ENCODE measurements at places on chromosomes 7 and 10. TPM values are rescaled to one million over a fixed set of nuclear protein-coding genes. Genes with fewer than 3 reads are reported as not detected.

The STOX1 gene
- total RNA-seq = 5.4 TPM

DNA sequence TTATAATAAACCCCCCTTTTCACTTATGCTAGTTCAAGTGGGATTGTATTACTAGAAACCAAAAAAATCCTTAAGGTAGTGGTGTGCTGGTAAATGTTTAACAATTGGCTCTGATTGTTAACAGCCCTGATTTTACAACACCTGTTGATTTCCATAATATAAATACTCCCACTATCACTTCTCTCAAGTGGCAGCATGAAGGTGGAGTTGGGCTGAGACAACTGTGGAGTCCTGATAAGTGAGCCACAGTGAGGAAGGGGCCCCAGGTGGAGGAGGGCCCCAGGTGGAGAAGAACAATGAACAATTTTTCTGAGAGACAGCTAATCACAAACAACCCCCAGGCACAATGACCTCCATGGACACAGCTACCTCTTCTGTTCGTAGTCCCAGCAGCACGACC, 26.4 kb downstream of the SSMEM1 start:
- peaks cover 3% of the 10 kb centered on the region for H3K4me1 ChIP-seq
- H3K36me3 ChIP-seq = no peaks in the 10 kb centered on the region
- no peak overlapping the region for H3K4me3 ChIP-seq
- no peak for DNase-seq
- no peak overlapping the region for H3K27ac ChIP-seq

DNA sequence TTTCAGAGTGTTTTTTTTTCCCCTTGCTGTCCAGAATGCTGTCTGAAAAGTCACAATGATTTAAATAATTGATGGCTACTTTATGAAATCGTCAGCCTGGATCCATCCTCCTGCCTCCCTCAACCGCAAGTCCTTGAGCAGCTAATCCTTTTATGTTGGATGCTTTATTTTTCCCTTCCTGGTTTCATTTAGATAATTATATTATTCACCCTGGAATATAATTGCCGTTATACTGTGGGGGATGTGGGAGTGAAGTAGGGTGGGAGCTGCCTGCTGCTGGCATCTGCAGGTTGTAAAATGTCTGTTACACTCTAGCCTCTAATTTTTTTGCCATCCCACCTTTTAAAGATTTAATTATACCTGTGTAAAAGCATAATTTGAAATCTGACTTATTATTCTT, 290.5 kb upstream of the LRGUK start:
- no peak overlapping the region for H3K4me3 ChIP-seq
- no peaks in the 10 kb centered on the region for H3K27me3 ChIP-seq
- H3K4me1 ChIP-seq = no peaks in the 10 kb centered on the region
- H3K36me3 ChIP-seq = peaks cover 2% of the 10 kb centered on the region
- H3K27ac ChIP-seq = no peak overlapping the region

DNA sequence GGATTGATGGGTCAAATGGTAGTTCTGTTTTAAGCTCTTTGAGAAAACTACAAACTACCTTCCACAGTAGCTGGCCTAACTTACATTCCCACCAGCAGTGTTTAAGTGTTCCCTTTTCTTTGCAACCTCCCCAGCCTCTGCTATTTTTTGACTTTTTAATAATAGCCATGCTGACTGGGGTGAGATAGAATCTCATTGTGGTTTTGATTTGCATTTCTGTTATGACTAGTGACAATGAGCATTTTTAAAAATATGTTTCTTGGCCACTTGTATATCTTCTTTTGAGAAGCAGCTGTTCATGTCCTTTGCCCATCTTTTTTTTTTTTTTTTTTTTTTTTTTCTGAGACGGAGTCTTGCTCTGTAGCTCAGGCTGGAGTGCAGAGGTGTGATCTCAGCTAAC, 155.2 kb upstream of the BMPER start:
- H3K27me3 ChIP-seq = no peaks in the 10 kb centered on the region
- H3K4me1 ChIP-seq = peaks cover 12% of the 10 kb centered on the region
- no peaks in the 10 kb centered on the region for H3K36me3 ChIP-seq
- no peak overlapping the region for H3K4me3 ChIP-seq
- no peak overlapping the region for H3K27ac ChIP-seq
- no peak for DNase-seq

DNA sequence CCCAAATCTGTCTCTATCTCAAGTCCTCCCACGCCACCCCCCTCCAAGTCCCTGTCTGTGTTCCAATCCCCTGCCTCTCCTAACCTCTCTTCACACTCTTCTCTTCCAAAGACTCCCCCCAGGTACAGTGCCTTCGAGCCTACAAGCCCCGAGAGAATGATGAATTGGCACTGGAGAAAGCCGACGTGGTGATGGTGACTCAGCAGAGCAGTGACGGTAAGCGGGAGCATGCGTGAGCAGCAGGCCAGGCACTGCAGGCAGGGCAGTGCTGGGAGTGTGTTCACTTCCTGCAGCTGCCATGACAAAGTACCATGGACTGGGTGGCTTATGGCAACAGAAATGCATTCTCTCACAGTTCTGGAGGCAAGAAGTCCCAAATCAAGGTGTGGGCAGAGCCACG, 23.4 kb downstream of the ARHGEF5 start:
- peak; percentile 29 for DNase-seq
- H3K4me3 ChIP-seq = no peak overlapping the region
- H3K27ac ChIP-seq = no peak overlapping the region
- peaks cover 32% of the 10 kb centered on the region for H3K36me3 ChIP-seq

DNA sequence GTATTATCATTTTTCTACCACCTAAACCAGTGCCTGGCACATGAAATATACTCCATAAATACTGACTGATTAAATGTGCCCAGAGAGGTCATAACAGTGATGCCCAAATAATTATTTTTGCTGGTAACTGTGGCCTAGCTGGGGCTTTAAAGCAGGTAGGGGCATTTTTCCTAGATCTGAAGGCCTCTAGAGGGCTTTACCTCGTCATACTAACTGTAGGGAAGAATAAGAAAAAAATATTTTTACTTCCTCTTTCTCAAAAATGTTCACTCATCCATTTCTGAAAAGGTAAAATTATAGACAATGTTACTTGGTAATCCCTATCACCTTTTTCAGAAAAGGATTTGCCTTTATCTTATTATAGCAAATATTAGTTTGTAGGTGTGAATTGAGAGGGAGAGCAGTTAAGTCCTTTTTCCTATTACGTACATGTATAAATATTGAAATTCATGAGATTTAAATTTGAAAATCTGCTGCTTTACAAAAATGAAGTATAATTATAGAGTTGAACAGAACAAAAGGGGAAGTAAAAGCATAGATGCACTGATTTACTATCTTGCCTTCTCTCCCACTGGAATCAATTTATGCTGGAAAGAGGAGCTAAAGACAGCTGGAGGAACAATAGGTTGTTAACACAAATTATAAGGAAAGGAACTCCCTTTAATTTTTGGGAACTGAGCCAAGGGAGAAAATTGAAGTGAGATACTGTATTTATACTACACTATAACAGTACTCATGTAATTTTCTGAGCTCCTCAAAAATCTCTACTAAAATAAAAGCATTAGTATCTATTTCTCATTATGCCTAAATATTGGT, 71.5 kb upstream of the NOBOX start:
- no peak overlapping the region for H3K4me3 ChIP-seq
- H3K27ac ChIP-seq = no peak overlapping the region
- H3K36me3 ChIP-seq = no peaks in the 10 kb centered on the region
- no peak for DNase-seq
- H3K27me3 ChIP-seq = no peaks in the 10 kb centered on the region

DNA sequence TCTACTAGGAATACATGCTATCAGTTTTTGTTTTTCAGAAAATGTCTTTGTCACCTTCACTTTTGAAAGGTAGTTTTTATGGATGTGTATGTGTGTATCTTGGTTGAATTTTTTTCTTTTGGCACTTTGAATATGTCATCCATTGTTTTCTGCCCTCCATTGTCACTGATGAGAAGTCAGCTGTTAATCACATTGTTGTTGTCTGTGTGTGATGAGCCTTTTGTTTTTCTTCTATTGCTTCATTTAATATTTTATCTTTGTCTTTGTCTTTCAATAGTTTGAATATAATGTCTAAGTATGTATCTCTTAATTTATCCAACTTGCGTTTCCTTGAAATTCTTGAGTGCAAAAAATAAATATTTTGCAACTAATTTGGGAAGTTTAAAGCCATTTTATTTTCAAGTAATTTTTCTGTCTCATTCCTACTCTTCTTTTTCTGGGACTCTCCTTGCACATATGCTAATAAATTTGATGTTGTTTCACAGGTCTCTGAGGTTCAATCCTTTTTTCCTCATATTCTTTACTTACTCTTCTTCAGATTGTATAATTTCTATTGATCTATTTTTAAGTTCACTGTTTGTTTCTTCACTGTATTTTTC, 546.9 kb upstream of the GHITM start:
- no peak overlapping the region for H3K27ac ChIP-seq
- no peaks in the 10 kb centered on the region for H3K36me3 ChIP-seq
- H3K27me3 ChIP-seq = no peaks in the 10 kb centered on the region
- no peak overlapping the region for H3K4me3 ChIP-seq
- H3K4me1 ChIP-seq = no peaks in the 10 kb centered on the region
- DNase-seq = no peak

DNA sequence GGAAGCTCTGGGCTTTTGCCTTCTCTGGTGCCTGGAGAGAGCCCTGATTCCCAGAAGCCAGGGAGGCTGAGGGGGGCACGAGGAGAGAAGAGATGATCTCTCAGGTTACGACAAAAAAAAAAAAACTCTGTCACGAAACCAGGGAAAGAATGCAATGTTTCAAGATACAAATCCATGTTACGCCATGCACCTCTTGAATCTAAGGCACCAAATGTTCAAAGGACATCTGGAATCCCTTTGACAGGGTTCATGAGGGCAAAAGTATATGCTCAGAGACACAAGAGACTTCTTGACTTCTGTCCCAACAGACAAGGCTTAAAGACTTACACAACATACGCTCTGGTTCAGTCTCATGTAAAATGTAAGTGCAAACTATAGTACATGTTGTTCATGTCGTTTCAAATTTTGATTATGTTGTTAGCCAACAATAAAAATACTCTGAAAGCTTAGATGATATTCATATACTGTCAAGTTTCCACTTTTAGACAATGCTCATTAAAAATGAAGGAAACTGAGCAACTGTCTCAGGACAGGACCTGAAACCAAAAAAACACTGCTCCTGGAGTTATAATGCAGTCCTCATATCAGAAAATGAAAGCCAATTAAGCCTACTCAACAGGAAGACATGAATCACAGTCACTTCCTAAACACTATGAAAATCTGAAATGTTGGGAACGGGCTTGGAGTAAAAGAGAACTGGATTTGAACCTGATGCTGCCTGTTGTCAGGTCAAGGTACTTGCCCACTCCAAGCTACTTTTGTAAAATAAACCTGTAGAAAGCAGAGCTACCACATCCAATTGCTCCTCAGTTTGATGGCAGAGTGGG, 72.3 kb downstream of the CHCHD3 start:
- H3K27ac ChIP-seq = no peak overlapping the region
- no peaks in the 10 kb centered on the region for H3K4me1 ChIP-seq
- no peaks in the 10 kb centered on the region for H3K27me3 ChIP-seq
- no peak for DNase-seq

- no peak for DNase-seq
- H3K4me1 ChIP-seq = no peaks in the 10 kb centered on the region
- H3K27me3 ChIP-seq = no peaks in the 10 kb centered on the region
- no peaks in the 10 kb centered on the region for H3K36me3 ChIP-seq
- H3K4me3 ChIP-seq = no peak overlapping the region
Observed at GRCh38 chr7:117038408-117038807, 85.1 kb downstream of the ST7 start.

GRCh38 chr7:113128031-113128430, 9.7 kb upstream of the SMIM30 start:
- no peaks in the 10 kb centered on the region for H3K36me3 ChIP-seq
- H3K4me1 ChIP-seq = no peaks in the 10 kb centered on the region
- H3K4me3 ChIP-seq = no peak overlapping the region
- no peak for DNase-seq
- H3K27me3 ChIP-seq = peaks cover 5% of the 10 kb centered on the region

- H3K4me3 ChIP-seq = no peak overlapping the region
- no peaks in the 10 kb centered on the region for H3K27me3 ChIP-seq
- H3K27ac ChIP-seq = no peak overlapping the region
- no peak for DNase-seq
- H3K36me3 ChIP-seq = no peaks in the 10 kb centered on the region
Observed at GRCh38 chr10:93579089-93579488, 12.6 kb downstream of the FFAR4 start.

DNA sequence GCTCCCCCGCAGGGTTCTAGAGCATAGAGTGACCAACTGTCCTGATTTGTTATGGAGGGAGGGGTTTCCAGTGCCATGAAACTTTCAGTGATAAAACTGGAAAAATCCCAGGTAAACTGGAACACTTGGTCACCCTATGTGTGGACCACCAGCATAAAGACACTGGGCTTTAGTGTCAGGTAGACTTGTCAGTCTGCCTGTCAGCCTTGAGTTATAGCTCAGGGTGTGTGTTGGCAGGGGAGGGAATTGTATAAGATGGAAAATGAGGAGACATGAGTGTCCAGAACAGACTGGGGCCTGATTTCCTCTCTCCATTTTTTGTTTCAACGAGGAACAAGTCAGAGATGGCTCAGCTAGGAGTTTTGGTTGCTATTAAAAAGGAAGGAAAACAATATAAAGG, 10.2 kb upstream of the EFCAB10 start:
- H3K4me1 ChIP-seq = no peaks in the 10 kb centered on the region
- H3K4me3 ChIP-seq = no peak overlapping the region
